ENCODE measurements at places on chromosomes 12 and 14.

GRCh38 chr14:34937442-34937841 lies 45.4 kb upstream of the SRP54 start:
- no peak for DNase-seq

- no peak for DNase-seq
Observed at GRCh38 chr12:74981541-74981940, 228.1 kb downstream of the KCNC2 start.

DNA sequence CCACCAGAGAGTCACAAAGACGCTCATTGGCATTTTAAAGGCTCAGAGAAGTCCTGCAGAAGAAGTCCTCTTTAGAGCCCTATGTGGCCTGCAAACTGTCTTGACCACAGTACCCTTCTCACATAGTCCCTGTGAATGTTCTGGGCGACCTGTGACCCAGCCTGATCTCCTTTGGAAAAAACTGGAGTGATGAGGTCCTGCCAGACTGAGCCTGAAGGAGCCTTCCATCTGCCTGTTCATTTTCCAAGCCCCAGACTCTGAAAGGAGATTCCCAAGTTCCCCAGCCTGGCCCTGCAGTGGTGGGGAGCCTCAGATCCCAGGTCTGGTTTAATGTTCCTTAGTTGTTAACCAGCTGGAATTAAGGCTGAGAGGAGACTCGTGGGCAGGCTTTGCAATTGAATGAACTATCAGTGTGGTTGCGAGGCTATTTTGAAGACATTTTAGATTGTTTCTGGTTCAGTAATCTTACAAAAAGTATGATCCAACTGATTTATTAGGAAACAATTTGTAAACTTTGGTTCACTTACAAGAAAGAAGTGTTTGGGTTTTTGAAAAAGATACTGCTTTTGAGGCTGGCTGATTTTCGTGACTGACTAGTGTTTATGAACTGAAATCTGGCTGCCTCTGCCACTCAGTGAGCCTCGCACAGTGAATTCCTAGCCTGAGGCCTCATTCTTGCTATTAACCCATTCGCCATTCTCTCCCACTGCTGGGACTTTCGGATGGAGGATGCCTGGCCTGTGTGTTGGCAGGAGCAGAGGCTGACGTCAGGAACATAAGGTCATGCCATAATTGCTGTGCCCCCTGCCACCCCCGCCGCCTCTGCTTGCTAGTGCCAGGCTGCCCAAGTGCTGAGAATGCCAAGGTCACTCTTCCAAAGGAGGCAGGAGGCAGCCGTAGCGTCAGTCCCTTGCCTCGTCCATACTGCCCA lies 249.0 kb downstream of the CACNA1C start:
- no peak for DNase-seq

DNA sequence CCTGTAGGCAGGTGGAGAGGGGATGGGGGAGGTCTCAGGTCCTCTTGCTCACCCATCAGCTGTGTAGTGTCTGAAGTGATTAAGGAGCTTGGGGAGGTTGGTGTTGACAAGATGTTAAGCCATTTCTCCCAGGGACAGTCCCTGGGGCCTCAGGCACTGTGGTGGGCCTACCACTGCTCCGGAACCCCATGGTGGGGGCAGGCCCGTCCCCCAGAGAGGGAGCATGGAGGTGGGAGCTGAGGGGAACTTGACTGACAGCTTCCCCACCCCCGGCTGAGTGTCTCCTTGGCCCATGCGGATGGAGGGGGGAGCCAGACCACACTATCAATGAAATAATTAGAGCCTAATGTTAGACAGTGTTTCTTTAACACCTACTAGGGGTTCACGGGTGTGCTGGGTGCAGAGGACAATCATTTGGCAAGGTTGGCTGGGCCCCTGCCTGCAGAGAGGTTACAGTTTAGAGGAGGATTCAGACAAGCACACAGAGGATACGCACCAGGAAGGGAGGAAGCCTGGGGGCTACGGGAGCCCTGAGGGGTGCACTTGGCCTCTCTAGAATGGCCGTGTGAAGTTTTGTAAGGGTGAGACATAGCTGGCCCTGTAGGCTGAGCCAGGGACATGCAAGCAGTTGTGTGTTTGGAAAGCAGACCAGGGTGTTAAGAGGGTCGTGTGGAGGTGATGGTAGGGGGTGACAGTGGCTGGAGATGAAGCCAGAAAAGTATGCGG lies 19.3 kb upstream of the KRT80 start:
- no peak for DNase-seq

DNA sequence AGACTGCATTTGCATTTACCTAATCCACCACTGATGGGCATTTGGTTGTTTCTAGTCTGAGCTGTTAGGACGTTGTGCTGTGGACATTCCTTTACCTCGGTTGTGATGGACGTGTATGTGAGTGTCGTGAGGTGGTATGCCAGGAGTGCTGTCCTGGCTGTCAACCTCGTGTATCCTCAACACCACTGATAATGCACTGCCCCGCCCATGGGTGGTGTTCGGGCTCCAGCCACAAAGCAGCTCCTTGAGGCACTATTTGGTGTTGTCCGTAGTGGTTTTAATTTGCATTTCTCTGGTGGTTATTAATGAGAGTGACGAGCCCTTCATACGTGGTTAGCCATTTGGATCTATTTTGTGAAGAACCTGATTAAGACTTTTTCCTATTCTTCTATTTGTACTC lies 87.6 kb downstream of the PPP2R5C start:
- no peak for DNase-seq

GRCh38 chr12:130438243-130438620 lies 100.5 kb downstream of the PIWIL1 start:
- DNase-seq: no peak

DNA sequence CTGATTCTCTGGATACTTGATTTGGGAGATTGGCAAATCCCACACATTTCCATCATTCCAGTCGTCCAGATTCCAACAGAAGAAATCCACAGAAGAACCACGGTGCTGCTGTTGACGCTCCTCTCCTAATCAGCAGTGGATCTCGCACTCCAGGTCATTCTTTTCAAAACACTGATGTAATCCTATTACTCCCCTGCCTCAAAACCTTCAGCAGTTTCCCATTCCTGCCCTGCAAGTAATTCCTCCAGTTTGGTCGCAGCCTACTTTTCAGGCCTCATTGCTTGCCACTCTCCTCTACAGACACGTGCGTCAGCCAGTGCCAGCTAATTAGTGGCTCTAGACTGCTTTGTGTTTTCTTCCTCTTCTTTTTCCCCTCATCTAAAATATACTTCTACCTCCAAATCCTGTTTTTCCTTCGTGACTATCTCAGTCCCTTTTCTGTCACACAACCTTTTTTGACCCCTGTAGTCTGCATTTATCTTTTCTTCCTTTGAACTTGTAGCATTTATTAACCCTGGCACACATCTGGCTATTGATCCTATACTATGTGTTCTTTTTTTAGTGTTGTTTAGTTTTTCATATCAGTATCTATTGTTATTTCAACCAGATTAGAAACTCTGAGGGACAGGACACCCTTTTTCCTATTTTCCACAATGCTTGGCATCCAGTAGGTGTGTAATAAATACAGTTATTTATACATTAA lies 36.8 kb downstream of the PRORP start:
- DNase-seq: no peak
